ENCODE measurements at places on chromosomes 16 and 17.

GRCh38 chr17:63529711-63530556 is 6.8 kb downstream of the KCNH6 start:
- no peak for DNase-seq

DNA sequence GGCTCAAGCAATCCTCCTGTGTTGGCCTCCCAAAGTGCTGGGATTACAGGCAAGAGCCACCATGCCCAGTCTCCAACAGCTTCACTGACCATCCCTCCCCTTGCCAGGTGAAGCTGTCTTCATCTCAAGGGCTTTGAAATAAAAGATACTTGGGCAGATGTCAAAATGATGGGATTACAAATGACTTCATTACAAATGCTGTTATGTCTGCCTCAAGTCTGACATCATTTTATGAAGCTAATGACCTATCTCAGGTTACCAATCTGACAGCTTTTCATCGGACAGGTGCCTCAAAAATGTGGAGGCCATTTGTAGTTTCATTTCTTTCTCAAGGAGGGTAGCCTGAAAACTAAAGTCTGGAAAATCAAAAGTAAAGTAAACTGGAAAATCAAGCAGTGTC is 323.7 kb upstream of the TBX2 start:
- DNase-seq: no peak

GRCh38 chr17:427327-427726 is 74.7 kb upstream of the RPH3AL start:
- no peak for DNase-seq

DNA sequence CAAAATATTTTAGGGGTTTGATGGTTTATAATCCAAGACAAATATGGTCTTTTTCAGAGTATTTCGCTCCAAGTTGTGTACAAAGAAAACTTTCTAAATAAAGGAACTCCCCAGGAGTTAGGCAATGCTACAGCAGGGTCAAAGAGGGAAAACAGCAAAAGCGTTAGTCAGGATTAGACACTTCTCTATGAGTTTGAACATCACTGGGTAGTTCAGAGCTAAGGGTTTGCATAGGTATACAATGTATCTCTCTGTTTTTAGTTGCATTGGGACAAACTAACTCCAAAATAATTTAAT is 34.8 kb downstream of the FAM20A start:
- no peak for DNase-seq

- no peak for DNase-seq
These were observed 741 bp downstream of the CYB5B start for GRCh38 chr16:69424935-69425784.

DNA sequence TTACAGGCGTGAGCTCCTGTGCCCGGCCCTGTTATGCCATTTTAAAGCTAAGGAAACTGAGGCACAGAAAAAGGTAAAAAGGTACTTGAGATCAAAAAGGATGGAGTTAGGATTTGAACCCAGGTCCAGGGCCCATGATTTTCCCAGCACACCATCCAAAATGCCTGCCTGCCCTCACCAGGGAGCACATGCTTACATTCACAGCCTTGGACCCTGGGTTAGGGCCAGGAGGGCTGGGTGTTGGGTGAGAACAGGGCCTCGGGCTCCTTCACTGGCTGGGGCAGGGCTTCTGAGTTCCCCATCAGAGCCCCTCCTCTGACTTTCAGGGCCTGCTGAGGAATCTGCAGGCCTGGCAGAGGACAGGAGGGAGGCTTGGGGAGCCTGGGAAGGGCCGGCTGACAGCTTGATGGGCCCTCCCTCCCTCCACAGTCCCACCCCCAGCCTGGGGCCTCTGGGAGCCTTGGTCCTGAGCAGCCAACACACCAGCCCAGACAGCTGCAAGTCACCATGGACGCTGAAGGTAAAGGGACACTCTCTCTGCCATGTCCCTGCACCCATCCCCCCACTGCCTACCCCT is at the start of gene QPRT:
Gene QPRT (plus strand): TSS at position 490 of the 577 bp plus-strand sequence. CDS start 18 bp downstream, at position 508.
- DNase-seq: no peak

DNA sequence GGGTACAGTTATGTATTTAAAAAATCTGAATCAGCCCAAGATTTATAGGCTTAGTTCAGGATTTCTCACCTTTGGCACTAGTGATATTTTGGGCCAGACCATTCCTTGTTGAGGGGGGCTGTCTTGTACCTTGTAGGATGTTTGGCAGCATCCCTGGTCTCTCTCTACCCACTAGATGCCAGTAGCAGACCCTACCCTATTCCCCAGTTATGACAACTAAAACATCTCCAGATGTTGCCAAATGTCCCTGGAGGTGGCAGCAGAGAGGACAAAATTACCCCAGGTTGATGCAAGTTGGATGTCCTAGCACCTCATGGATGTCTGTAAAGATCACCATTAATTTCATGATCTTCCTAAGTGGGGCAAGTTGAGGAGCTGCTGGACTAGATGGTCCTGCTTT is 45.8 kb downstream of the SYT17 start:
- no peak for DNase-seq

GRCh38 chr16:8798535-8799157 is 1.0 kb downstream of the PMM2 start:
- no peak for DNase-seq
